HAP-1 (cell line): ENCODE measurements at places on chromosomes 2 and 18.

- no peak for DNase-seq
These were observed 222.3 kb downstream of the IKZF2 start for GRCh38 chr2:212929116-212929515.

- DNase-seq = no peak
These were observed 16.5 kb upstream of the SLC16A14 start for GRCh38 chr2:230085201-230085600.

DNA sequence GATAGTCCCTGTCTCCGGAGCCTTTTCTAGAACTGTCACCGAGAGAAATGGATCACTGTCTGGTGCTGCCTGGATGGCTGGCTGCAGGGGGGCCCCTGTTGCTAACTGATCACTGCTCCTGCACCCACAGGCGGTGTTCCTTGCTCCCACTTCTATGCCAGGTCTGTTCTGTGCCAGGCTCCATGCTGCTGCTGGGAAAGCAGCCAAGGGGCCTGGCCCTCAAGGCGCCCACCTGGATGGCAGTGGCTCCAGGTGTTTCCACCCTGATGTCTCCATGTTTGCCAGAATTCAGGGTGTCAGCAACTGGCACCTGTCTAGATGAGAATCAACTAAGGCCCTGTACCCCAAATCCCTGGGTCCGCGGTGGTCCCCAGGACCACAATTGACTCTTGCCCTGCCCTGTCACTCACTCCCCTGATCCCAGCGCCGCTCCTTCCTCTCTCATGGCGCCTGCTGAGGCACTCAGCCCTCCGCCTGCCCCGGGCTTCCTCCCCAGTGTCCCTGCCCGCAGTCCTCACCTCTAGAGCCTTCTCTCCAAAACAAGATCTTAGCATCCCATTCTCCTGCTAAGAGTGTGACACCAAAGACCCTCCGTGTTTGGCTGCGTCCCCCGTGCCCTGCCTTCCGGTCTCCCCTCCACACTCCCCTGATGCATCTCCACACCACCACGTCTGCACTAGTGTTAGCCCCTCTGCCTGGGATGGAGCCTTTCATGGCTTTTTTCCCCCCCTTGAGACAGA, 72.5 kb upstream of the OTOF start:
- no peak for DNase-seq

DNA sequence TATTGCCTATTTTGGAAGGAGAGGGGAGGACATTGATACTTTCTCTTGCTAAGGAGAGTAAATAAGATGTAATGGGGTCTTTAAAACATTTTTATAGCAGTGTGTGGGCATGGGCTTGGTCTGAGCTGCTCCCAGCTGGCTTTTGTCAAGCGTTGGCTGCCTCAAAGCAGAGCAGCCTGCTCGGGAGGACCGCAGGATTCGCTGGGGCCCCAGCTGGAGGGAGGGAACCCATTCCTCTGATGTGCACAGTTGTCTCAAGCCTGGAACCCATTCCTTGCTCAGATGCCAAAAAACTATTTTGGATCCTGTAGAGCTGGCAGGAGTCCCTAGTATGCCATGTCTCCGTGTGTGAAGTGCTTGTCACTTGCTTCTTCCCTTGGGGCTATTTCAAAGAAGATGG, 59.4 kb upstream of the RMDN2 start:
- no peak for DNase-seq

DNA sequence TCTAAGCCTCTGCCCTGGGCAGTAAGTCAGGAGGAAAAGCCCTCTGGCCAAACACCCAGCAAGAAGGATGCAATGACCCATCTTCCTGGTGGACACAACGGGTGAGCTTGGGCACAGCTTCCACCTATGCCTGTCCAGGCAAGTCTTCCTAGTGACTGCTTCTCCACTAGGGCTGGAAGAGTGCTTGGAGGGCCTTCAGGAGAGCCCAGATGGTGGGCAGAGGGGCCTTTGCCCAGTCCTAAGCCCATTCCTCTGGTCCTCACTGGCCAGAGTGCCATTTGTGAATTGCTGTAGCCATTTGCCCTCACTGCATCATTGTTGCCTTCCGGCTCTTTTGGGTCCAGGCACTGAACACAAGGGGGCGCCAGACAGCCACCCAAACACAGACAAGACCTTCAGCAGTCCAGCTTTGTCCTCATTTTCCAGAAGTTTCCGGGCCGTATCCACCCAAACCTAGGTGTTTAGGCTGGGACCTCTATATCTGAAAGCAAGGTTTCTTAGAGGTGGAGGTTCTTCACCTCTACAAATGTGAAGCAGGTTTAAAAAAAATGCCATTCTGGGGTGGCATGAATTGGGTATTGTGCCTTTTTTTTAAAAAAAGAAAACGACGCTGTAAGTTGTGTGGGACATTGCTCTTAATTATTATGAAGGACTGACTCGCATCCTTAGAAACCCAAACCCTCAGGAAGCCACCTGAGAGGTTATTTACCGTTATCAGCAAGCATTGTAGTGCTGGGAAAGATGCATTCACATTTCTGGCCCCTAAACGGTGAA, 29.5 kb downstream of the PAX8 start:
- peak; percentile 84 for DNase-seq

GRCh38 chr2:216261042-216261537, 111.2 kb downstream of the MARCHF4 start:
- no peak for DNase-seq

- DNase-seq = no peak
These were observed 9.9 kb downstream of the OBSL1 start for GRCh38 chr2:219561179-219562048.

GRCh38 chr18:8257851-8258434, 351.3 kb upstream of the RAB12 start:
- DNase-seq = no peak

DNA sequence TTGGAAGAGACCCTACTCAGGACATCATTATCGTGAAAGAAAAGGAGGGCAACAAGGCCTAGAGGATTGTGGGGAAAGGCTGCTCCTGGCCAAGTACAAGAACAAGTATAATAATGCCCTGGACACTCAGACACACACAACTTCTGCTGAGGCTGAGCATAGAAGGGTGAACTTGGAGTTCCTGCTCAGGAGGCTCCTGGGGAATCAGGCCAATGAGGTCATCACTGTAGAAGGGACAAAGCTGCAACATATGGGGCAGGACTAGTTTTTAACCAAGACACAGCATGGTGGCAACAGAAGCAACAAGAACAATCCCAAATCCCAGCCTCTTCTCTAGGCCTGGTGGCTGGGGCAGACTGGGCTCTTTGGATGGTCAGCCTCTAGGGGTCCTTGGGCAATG, 102.6 kb downstream of the POLR1A start:
- no peak for DNase-seq

- no peak for DNase-seq
These were observed 37.5 kb upstream of the CAB39 start for GRCh38 chr2:230674966-230675672.

DNA sequence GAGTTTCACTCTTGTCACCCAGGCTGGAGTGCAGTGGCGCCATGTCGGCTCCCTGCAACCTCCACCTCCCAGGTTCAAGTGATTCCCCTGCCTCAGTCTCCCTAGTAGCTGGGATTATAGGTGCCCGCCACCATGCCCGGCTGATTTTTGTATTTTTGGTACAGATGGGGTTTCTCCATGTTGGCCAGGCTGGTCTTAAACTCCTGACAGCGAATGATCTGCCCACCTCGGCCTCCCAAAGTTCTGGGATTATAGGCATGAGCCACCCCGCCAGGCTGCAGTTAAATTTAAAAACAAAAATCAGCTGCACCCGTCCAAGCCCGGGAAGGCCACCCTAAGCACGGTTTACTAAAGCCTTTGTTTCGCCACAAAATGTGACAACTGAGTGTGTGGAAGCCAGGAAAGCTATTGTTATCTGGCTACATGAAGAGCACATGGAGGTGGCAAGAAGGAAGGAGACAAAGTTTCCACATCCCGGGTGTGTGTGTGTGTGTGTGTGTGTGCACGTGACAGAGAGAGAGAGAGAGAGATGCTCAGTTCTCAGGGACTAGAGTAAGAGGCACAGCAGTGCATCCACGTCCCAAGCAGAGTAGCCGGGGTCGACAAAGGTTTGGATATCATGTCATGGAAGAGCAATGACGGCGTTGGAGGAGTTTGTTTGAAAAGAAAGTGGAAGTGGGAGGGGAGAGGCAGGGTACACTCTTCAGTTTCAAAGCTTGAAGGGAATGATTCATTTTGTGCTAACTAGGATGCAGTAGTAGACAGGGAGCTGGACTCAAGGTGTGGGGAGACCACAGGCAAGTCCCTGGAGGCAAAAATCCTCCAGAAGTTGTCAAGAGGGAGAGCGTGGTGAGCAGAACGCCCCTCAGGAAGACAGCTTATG, 20.1 kb downstream of the INPP5D start:
- DNase-seq = no peak

- no peak for DNase-seq
These were observed 5.0 kb upstream of the ESPNL start for GRCh38 chr2:238095143-238095542.

GRCh38 chr2:181174611-181175580, 194.5 kb downstream of the UBE2E3 start:
- no peak for DNase-seq

- no peak for DNase-seq
These were observed 563.1 kb upstream of the LINC00305 start for GRCh38 chr18:64712035-64712434.

DNA sequence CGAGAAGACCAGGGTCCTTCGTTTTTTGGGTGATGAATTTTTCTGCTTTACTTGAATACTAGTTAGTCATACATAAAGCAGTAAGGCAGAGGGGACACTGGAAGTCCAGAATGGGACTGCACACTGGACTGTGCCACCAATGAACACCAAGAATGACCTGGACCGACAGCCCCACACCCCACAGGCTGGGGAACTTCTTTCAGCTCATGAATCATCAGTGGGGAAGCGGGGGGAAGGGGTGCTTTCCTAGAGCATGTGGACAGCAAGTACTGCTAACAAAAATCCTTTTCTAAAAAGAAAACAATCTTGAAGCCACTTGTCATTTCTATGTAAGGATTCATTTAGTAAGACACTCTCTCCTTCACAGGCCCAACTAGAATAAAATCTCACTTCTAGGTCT, 86.0 kb downstream of the DTNB start:
- no peak for DNase-seq

GRCh38 chr2:231207734-231208133, 9.3 kb downstream of the ARMC9 start:
- DNase-seq = no peak

GRCh38 chr2:150567771-150568301, 80.4 kb upstream of the RND3 start:
- DNase-seq = no peak

- no peak for DNase-seq
These were observed 138.7 kb downstream of the TTC32 start for GRCh38 chr2:19762959-19763605.

DNA sequence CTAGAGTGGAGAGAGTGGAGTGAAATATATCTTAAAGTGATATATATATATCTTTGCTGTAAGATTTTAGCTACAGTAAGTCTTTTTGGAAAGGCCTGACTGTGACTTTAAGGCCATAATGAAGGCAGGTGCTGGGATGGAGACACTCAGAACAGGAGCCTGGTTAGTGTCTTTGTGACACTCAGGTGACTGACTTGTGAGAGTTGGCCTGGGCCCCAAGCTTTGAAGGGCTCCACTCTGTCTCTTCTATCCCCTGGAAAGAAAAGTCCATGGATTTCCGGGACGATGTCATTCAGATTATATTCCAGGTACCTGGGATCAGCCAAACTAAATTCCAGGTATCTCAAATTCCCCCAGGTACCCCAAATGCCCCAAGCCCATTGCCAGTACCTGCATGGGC, 276.6 kb downstream of the PDE11A start:
- DNase-seq = no peak

GRCh38 chr2:29123617-29124349, 8.6 kb downstream of the CLIP4 start:
- no peak for DNase-seq

DNA sequence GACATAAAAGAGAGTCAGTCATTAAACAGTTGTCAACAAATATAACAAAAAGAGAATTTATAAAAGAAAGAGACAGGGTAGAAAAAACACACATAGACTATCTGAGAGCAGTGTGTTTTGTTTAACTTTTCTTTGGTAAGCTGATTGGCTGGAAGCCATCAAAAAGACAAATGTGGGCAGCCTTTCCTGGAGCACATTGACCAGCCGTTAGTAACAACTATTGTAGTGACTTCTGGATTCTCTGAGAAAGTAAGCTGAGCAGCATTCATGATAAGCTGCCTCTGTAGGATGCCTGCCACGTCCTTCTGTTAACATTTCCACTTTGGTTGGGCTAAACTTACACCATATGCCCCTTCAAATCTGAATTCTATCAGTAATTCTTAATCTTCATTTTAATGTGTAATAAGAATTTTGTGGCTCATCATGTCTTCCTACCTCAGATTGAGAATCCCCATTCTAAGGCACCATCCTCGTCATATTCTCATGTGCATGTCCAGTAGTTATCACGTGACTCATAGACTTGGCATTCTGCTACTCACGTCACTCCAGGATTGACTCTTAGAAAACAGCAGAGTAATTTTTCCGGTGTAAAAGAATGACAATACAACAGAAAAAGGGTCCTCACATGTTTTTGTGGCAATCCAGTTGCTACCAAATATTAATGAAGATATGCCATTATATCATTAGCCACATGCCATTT, 43.4 kb upstream of the DNAJC10 start:
- DNase-seq = no peak

DNA sequence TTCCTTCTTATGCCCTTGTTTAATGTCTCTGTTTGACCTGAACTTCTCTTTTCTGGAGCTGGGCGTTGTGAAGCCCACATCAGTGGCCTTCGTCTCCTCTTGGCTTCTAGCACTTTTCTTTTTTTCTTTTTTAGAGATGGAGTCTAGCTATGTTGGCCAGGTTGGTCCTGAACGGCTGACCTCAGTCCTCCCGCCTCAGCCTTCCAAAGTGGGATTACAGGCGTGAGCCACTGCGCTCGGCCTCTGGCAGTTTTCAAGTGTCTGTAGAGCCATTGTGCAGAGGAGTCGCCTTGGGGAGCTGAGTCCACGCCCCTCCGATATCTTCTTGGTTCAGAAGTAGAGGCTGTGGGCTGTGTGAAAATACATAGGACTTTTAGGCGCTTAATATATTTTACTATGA, 36.5 kb downstream of the ZNF532 start:
- no peak for DNase-seq

- peak; percentile 94 for DNase-seq
These were observed at the start of gene MREG for GRCh38 chr2:216013080-216013909. MREG (minus strand) TSS chr2:216013551; CDS start chr2:216013327, 224 bp downstream.

GRCh38 chr2:126749537-126749936, 93.6 kb downstream of the GYPC start:
- DNase-seq = no peak

- no peak for DNase-seq
These were observed 266.9 kb upstream of the DSEL start for GRCh38 chr18:67783196-67783946.

DNA sequence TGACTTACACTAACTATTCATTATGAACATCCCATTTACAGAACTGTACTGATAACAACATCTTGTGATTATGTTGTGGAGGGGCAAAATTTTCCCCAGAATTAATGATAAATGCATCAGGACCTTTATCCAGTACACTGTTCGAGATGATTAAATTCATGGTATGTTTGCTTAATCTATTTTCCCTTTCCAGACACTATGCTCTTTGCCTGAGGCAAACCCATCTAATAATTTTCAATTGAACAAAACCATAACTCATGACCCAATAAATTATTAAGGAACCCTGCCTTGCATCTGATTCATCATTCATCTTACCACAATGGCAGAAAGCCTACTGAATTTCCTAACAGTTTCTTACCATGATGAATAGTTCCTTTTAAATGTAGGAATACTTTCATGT, 385.0 kb downstream of the DSEL start:
- DNase-seq = no peak

GRCh38 chr2:42510608-42511243, 16.9 kb upstream of the KCNG3 start:
- no peak for DNase-seq

GRCh38 chr2:31889044-31889443, 121.8 kb downstream of the MEMO1 start:
- DNase-seq = no peak

GRCh38 chr2:18987592-18988073, 370.8 kb downstream of the OSR1 start:
- DNase-seq = no peak
